ENCODE measurements at places on chromosomes 7 and 10. TPM values are rescaled to one million over a fixed set of nuclear protein-coding genes. Genes with fewer than 3 reads are reported as not detected.

DNA sequence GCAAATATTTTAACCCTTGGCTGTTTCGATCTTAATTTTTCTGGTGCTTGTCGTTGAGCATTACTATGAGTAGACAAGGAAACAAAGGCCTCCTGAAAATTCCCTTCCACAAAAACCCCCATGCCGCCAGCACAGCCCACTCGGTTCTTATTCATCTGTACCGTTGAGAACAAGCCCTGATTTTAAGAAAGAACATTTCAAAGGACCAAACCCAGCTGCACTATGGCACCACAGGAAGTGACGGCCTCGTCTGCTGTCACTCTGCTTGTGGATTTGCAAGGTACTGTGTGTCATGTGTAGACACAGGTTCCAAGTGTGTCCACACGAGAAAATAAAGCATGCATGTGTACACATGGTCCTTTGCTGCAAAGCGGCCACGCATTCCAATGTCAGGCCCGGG, 285.2 kb downstream of the DNAJB6 start:
- DNase-seq = no peak

GRCh38 chr7:155252444-155252887, 45.2 kb upstream of the INSIG1 start:
- no peak for DNase-seq

DNA sequence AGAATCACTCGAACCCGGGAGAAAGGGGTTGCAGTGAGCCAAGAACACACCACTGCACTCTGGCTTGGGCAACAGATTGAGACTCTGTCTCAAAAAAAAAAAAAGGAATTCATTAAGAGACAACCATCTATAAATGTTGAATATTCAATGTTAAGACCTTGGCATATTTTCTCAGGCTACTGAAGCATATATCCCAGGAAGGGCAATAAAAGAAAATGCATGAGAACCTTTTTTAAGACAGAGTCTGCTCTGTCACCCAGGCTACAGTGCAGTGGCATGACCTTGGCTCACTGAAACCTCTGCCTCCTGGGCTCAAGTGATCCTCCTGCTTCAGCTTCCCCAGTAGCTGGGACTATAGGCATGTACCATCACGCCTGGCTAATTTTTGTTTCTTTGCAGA, 165.0 kb downstream of the JMJD1C start:
- no peak for DNase-seq

- DNase-seq = no peak
Observed at GRCh38 chr10:22481687-22482539, 136.6 kb downstream of the SPAG6 start.

GRCh38 chr7:140581411-140581810, 59.2 kb downstream of the DENND2A start:
- DNase-seq = no peak

GRCh38 chr10:30043476-30044270, 15.7 kb downstream of the JCAD start:
- DNase-seq = no peak

GRCh38 chr7:158740013-158740656, 35.5 kb upstream of the NCAPG2 start:
- DNase-seq = no peak

GRCh38 chr10:5581670-5582566, 57.2 kb downstream of the CALML3 start:
- DNase-seq = no peak

GRCh38 chr10:1193561-1193960, 137.4 kb downstream of the WDR37 start:
- no peak for DNase-seq

DNA sequence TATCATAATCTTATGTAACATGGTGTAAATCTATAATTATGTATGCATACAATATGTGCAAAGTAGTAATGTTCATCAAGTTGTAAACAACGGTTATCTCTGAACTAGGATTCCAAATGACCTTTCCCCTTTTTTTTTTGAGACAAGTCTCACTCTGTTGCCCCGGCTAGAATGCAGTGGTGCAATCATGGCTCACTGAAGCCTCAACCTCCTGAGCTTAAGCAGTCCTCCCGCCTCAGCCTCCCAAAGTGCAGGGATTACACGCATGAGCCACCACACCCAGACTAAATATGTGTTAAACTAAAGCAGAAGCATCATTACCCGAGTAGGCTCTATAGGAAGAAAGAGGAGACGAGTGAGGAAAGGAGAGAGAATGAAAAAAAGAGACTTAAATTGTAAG, 7.8 kb upstream of the KMT2C start:
- DNase-seq = no peak

- DNase-seq = no peak
Observed at GRCh38 chr7:47678641-47679380, 96.9 kb upstream of the TNS3 start.

DNA sequence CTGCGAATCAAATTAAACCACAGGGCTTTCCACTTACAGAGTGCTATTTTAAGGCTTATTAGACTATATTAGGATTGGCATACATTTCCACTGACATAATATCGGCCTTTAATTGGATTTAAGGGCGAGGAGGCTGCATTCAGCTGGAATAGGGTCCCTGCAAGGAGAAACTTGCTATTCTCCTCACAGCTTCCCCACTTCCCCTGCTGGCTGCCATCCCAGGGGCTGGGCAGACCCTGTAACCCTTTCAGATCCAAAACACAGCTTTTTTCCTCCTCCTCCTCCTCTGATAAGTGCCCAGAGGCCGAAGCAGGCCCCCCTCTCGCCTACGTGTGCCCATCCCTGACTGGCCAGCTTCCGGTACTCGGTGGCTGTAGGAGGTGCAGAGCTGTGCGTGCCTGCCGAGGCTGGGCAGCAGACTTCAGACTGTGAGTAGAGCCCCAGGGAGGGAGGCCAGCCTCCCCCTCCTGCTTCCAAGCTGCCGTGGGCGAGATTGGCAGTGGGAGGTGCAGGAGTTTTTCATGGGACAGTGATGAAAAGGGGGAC, 224.2 kb downstream of the PLXNA4 start:
- DNase-seq = no peak

- DNase-seq = no peak
Observed at GRCh38 chr7:51446356-51446755, 129.7 kb upstream of the COBL start.

DNA sequence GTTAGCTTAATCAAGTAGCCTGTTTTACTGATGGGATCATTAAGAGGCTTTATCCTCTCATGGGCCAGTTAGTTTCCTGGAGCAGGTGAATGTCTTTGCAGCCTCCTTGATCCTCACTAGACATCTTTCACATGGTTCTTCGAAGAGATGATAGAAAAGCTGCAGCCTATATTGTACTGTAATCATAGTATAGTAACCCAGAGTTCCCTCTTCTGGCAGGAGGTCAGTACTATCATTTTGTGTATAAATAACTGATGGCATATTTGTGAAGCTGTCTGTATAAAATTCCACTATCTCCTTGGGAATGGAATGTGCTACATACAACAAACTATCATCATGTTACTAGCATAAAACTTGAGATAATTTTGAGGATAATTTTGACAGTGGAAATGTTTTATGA, 123.8 kb upstream of the PRPS1L1 start:
- no peak for DNase-seq

GRCh38 chr10:53009961-53010907, 237.7 kb upstream of the MBL2 start:
- no peak for DNase-seq

- DNase-seq = peak; percentile 100
Observed at GRCh38 chr7:100586266-100587025, at the start of gene FBXO24. TSS of gene FBXO24 (plus strand) at chr7:100586328. CDS start at chr7:100586626, 298 bp downstream.

DNA sequence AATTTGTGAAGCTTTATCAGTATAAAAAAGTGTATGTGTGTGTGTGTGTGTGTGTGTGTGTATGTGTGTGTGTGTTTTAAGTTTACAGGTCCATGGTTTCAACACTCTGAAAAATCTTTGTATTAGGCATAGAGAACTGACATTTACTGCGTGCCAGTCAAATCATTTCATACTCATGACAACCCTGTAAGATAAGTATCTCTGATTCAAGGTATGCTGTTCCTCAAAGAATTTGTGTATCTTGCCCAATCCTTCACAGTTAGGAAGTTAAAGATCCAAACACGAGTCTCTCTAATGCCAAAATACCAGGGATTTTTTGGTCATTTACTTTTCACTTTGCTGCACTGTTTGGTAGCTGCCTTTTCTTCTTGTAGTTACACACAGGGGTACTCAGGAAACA, 1121.3 kb upstream of the AUTS2 start:
- no peak for DNase-seq

GRCh38 chr10:92241158-92241500, 49.7 kb downstream of the CPEB3 start:
- no peak for DNase-seq

- peak; percentile 73 for DNase-seq
Observed at GRCh38 chr10:62050893-62051433, 149.5 kb downstream of the ARID5B start.

GRCh38 chr10:91768123-91768522, 30.1 kb upstream of the TNKS2 start:
- no peak for DNase-seq

DNA sequence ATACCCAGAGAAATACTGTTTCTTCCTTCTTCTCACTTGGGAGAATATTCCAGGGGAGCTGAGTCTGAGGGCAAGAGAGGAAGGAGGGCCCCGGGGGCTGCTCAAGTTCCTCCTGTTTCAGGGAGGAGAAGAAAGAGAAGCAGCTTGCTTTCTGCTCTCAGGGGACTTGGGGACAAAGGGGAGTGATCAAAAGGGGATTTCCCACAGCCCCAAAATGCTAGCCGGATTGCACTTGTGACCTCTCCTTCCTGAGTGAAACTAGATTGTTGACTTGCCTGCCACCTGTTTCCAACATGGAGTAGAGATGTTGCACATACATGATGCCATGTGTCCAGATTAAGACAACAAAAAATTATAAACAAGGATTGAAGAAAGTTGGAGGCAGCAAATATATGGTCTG, 28.7 kb upstream of the PDCD4 start:
- no peak for DNase-seq

DNA sequence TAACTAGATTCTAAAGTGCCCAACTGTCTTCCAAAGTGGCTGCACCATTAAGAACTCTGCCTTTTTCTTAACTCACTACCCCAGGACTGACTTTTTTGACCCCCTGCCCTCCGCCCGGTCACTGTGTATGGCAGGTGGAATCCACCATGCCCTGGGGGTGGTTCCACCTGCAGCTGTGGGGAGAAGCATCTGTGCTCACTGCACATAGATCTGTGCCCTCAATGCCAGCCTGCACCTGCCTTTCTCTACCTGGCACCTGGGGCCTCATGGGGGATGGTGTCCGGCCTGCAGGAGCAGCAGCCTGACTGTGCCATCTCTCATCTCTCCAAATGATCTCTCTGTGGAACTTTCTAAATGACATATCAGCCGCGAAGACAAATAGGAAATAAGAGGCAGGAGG, 353.5 kb downstream of the PAXIP1 start:
- no peak for DNase-seq

DNA sequence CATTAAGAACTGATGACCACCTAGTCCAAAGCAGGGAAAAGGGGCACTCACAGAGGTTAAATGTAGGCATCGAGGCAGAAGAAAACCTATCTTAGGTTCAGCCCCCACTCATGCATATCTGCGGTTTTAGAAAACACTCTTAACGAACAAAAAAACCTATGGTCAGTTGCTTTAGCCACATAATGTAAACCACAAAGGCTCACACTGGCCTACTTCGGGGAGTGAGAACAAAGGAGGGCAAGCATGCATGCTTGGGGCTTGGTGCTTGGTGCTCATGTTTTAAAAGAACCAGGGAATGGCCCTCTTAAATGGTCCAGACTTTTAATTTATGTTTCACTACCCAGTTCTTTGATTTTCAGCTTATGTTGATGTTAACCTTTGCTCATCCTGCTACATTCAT, 14.2 kb downstream of the INSYN2A start:
- no peak for DNase-seq

BAG3 gene
- 23.9 TPM for total RNA-seq

BTAF1 gene
- total RNA-seq = 64.2 TPM

KNDC1 gene
- 2.3 TPM for total RNA-seq

All from breast epithelium (tissue), 4 donors.